Activated B cell treated with CpG ODN at 0.5 μM for 24 hours (primary cell): ENCODE measurements at places on chromosomes 16 and 17. TPM values are rescaled to one million over a fixed set of nuclear protein-coding genes. Genes with fewer than 3 reads are reported as not detected.

- no peak overlapping the region for H3K4me3 ChIP-seq
- no peaks in the 10 kb centered on the region for H3K4me1 ChIP-seq
- H3K36me3 ChIP-seq = no peaks in the 10 kb centered on the region
- H3K27me3 ChIP-seq = no peaks in the 10 kb centered on the region
- no peak for DNase-seq
- H3K27ac ChIP-seq = no peak overlapping the region
These were observed 608.6 kb upstream of the GOT2 start for GRCh38 chr16:59342669-59343068.

CBLN1 gene
- total RNA-seq = not detected in 2 replicates

CHRNE gene
- 0.38 and 0.66 TPM in 2 replicates for total RNA-seq

- no peaks in the 10 kb centered on the region for H3K36me3 ChIP-seq
- H3K27me3 ChIP-seq = peaks cover 20% of the 10 kb centered on the region
- H3K4me3 ChIP-seq = no peak overlapping the region
- no peak for DNase-seq
- H3K4me1 ChIP-seq = peaks cover 3% of the 10 kb centered on the region
These were observed 5.8 kb upstream of the ZDHHC7 start for GRCh38 chr16:85017151-85017550.

DNA sequence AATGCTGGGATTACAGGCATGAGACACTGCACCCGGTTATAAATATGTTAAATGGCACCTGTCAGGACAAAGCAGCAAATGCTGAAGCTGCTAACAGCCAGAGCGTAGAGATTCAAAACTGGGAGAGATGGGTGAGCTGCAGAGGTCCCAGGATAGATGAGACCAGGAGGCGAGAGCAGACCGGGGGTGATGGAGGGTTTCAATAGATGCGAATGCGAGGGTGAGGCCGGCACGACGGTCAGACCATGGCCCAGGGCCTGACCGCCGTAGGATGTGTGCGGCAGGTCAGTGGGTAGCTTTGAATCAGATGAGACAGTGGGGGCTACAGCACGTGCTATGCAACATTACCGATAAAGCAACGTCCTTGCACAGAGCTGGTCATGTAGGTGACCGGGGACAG is 14.3 kb downstream of the CCDC40 start:
- H3K36me3 ChIP-seq = no peaks in the 10 kb centered on the region
- no peak overlapping the region for H3K4me3 ChIP-seq
- H3K27me3 ChIP-seq = peaks cover 2% of the 10 kb centered on the region
- no peaks in the 10 kb centered on the region for H3K4me1 ChIP-seq
- DNase-seq = no peak

- H3K4me3 ChIP-seq = no peak overlapping the region
- no peaks in the 10 kb centered on the region for H3K4me1 ChIP-seq
- no peak overlapping the region for H3K27ac ChIP-seq
- H3K36me3 ChIP-seq = peaks cover 87% of the 10 kb centered on the region
- no peaks in the 10 kb centered on the region for H3K27me3 ChIP-seq
These were observed 31.2 kb downstream of the RNF213 start for GRCh38 chr17:80291691-80292487.

ASGR1 gene
- not detected in 2 replicates for total RNA-seq

ACSM2A gene
- not detected in 2 replicates for total RNA-seq

GRCh38 chr17:71412803-71413202 is 708.0 kb upstream of the SOX9 start:
- no peak overlapping the region for H3K4me3 ChIP-seq
- no peak for DNase-seq
- H3K27me3 ChIP-seq = no peaks in the 10 kb centered on the region
- H3K36me3 ChIP-seq = no peaks in the 10 kb centered on the region

CDRT15L2 gene
- not detected in 2 replicates for total RNA-seq
